ENCODE measurements at places on chromosomes 7 and 10.

DNA sequence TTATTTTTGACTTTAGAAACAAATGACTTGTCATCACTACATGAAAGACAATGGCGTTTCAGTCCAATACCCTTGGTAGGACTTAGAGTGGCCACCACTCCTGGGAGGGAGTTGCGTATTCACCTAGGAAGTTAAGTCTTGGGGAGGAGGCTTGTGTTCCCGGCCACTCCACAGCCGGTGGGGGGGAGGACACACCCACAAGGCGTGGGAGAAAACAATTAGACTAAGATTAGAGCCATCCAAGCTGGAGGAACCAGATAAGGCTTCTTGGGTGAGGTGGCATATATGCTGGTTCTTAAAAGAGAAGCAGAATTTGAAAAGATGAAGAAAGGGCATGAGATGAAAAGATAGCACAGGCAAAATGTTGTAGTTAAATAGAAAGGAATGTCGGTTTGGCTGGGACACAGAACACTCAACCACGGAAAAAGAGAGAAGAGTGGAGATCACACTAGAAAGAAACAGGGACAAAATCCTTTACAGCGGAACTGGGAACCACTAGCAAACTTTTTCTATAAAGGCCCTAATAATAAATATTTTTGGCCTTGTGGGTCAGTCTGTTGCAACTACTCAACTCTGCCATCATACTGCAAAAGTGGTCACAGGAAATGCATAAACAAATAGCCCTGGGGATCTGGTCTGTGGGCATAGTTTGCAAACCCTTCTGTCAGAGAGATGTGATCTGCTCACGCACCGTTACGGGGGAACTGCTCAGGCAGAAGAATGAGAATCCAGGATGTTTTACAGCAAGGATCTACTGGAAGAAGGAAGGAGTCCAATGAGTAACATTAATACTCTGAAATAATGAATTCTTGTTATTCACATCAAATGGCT is 651.8 kb downstream of the PARD3 start:
- no peak for DNase-seq

DNA sequence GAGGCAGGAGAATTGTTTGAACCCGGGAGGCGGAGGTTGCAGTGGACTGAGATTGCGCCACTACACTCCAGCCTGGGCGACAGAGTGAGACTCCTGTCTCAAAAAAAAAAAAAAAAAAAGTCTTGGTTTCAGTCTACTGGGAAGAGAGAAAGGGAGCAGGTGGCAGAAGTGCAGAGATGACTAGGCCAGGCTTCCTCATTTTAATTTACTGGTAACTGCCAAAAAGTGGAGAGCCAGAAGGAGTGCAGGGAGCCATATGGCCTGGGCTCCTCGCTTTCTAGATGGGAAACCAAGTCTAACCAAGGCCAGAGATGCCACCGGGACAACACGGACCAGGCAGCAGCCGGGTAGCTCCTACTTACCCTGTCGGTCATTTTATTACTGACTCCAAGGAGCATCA is 12.2 kb downstream of the SEPHS1 start:
- no peak for DNase-seq

DNA sequence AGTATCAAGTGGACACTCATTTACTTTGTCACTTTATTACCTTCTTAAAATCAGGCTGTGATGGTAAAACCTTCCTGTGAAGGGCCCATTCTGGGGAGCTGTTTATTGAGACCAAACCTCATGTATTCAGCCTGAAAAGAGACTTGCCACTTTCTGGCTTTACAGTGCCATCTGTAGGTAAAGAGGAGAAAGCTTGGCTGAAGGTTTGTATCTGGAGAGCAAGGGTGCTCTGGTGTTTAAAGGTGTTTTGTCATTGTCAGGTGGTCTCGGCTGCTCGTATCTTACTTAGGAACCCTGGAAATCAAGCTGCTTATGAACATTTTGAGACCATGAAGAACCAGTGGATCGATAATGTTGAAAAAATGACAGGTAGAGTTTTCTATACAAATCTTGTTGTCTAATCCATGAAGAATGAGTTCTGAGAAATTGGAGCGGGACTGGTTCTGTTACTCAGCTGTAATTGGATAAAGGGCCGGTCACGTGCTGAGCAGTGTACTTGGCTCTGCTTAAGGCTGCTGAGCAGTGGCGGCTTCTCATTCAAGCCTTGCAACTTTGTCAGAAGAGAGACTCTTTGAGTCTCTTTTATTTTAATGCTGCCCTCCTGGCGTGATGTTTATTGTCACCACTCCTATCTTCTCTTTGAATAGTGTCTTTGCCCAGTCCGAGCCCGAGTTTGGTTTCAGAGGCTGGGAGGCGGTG is 46.9 kb downstream of the AP3M1 start:
- no peak for DNase-seq

- DNase-seq: no peak
Measured at GRCh38 chr10:80805343-80806020, 267.8 kb downstream of the SH2D4B start.
